ENCODE measurements at places on chromosomes 7 and 10. TPM values are rescaled to one million over a fixed set of nuclear protein-coding genes. Genes with fewer than 3 reads are reported as not detected.
A peak's percentile ranks its signal among the peaks of the same experiment; 100 is the strongest.

- H3K27me3 ChIP-seq: no peaks in the 10 kb centered on the region
- H3K36me3 ChIP-seq: no peaks in the 10 kb centered on the region
- no peak for DNase-seq
These were observed 53.7 kb downstream of the VKORC1L1 start for GRCh38 chr7:65926588-65926987.

- H3K4me3 ChIP-seq: no peak overlapping the region
- no peaks in the 10 kb centered on the region for H3K4me1 ChIP-seq
- no peaks in the 10 kb centered on the region for H3K36me3 ChIP-seq
- H3K27me3 ChIP-seq: no peaks in the 10 kb centered on the region
- DNase-seq: no peak
- no peak overlapping the region for H3K27ac ChIP-seq
These were observed 112.0 kb downstream of the NEURL1 start for GRCh38 chr10:103605359-103606096.

DNA sequence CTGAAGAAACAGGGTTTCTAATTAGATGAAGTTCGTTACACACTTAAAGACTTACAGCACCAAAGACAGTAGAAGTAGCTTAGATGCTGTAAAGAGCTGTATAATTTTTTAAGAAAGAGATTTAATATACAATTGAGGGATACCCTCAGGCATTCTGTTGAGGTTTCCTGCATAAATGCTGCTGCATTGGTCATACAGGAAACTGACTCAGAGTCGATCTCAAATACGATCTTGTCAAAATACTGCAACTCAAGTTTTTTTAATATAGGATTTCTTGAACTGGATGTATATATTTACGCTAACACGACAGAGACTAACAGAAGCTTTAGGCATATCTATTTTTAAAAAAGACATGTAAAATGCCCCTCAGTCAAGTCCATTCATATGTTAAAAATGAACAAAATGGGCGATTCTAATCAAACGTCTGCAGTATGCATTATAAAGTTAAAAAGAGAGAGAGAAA, 2.4 kb upstream of the ARID5B start:
- H3K4me3 ChIP-seq: peak overlapping the region; percentile 76
- peak overlapping the region; percentile 83 for H3K27ac ChIP-seq
- peak; percentile 80 for DNase-seq
- H3K4me1 ChIP-seq: peaks cover 23% of the 10 kb centered on the region
- no peaks in the 10 kb centered on the region for H3K36me3 ChIP-seq

- H3K4me3 ChIP-seq: no peak overlapping the region
- DNase-seq: no peak
- H3K27me3 ChIP-seq: no peaks in the 10 kb centered on the region
- H3K27ac ChIP-seq: no peak overlapping the region
- no peaks in the 10 kb centered on the region for H3K36me3 ChIP-seq
These were observed 120.3 kb upstream of the DIP2C start for GRCh38 chr10:809671-810350.

DNA sequence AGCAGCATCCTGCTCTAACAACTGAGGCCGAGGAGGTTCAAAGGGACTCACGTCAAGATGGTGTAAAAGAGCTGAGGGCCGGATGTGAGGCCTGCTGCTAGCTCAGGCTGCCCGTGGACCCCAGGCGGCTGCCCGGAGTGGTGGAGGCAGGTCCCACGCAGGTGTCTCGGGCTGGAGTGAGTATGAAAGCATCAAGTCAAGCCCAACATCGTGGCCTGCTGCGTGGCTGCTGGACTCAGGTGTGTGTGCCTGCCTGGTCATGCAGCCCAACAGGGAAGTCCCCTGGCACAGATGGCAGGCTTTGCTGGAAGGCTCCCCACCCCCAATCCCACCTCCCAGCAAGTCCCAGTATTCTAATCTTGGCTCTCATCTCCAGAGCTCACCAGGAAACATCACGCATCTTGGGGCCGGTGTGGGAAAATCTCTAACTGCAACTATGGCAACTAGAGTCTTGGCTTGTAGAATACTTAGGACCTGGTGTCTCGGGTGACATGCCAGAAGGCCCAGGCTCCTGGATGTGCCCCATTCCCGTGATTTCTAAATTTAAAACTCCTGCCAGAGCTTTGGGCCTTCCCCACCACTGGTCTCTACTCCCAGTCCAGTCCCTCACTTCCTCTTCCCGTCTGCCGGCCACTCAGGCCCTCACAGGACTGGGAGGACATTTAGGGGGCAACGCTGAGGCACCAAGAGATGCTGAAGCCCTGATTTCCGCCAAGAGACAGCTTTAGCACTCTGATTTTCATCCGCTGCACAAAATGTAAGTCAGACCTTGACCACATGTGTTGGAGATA, 85.9 kb downstream of the PRKAG2 start:
- peaks cover 17% of the 10 kb centered on the region for H3K27me3 ChIP-seq
- no peak for DNase-seq
- no peaks in the 10 kb centered on the region for H3K36me3 ChIP-seq

- H3K4me3 ChIP-seq: no peak overlapping the region
- H3K27me3 ChIP-seq: no peaks in the 10 kb centered on the region
- H3K4me1 ChIP-seq: peaks cover 57% of the 10 kb centered on the region
- no peak for DNase-seq
- 0 out of 2 replicates have a peak, but pooled peaks cover 4% of the 10 kb centered on the region for H3K36me3 ChIP-seq
These were observed 46.5 kb downstream of the MCU start for GRCh38 chr10:72738486-72738885.

DNA sequence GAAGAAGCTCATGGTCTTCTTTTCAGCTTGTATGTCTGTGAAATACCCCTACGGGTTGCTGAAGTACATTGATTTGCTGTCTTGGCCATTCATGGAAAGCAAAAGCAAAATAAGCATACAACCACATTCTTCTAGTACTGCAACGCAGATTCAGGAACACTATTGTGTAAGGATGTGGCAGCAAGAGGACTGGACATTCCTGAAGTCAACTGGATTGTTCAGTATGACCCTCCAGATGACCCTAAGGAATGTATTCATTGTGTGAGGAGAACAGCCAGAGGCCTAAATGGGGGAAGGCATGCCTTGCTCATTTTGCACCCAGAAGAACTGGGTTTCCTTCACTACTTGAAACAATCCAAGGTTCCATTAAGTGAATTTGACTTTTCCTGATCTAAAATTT, 133.4 kb upstream of the ANKRD1 start:
- H3K4me1 ChIP-seq: no peaks in the 10 kb centered on the region
- H3K4me3 ChIP-seq: no peak overlapping the region
- no peaks in the 10 kb centered on the region for H3K27me3 ChIP-seq
- H3K36me3 ChIP-seq: no peaks in the 10 kb centered on the region

OR2A5 gene
- total RNA-seq: not detected

PAX4 gene
- not detected for total RNA-seq

CFAP43 gene
- total RNA-seq: 6.0 TPM
